SJCRH30 (cell line): ENCODE measurements at places on chromosomes 16 and 17.

GRCh38 chr16:64253525-64253924, 868.3 kb downstream of the CDH11 start:
- H3K4me3 ChIP-seq: no peak overlapping the region
- no peaks in the 10 kb centered on the region for H3K27me3 ChIP-seq
- peak; percentile 53 for DNase-seq
- no peaks in the 10 kb centered on the region for H3K36me3 ChIP-seq
- peak overlapping the region; percentile 58 for H3K27ac ChIP-seq

GRCh38 chr16:49533422-49533821, 159.8 kb downstream of the C16orf78 start:
- no peaks in the 10 kb centered on the region for H3K27me3 ChIP-seq
- H3K4me1 ChIP-seq: no peaks in the 10 kb centered on the region
- no peak overlapping the region for H3K27ac ChIP-seq
- no peak overlapping the region for H3K4me3 ChIP-seq
- DNase-seq: no peak

DNA sequence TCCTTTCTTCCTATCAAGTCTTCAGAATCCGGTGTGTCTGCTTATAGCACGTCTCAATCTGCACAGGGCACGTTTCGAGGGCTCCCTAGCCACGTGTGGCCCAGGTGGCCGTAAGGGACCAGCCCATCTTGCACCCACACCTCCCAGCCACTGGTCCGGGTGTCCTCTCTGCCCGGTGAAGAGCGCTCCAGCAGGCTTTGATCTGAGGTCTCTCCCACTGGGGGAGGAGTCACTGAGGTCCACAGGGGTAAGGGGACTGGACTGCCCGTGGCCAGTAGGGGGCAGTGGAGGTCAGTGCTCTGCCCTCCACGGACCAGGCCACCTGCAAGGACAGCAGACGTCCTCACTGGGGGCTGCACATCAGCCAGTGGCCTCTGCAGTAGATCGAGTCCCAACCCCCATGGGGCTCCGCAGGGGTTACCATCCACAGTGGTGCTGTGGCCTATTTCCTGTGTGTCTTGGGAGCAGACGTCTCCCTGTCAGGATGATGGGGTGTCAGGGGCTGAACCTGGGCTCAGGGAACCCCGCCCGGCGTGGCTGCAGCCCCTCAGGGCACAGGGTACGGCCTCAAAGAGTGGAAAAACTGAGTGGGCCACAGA, 204.1 kb upstream of the CIBAR2 start:
- H3K27me3 ChIP-seq: no peaks in the 10 kb centered on the region
- no peaks in the 10 kb centered on the region for H3K36me3 ChIP-seq
- peaks cover 35% of the 10 kb centered on the region for H3K4me1 ChIP-seq
- no peak overlapping the region for H3K4me3 ChIP-seq
- DNase-seq: peak; percentile 65
- H3K27ac ChIP-seq: no peak overlapping the region

- no peak for DNase-seq
- H3K36me3 ChIP-seq: peaks cover 48% of the 10 kb centered on the region
- H3K4me1 ChIP-seq: no peaks in the 10 kb centered on the region
These were observed 22.6 kb downstream of the COG1 start for GRCh38 chr17:73215447-73215846.

- H3K36me3 ChIP-seq: no peaks in the 10 kb centered on the region
- H3K4me1 ChIP-seq: no peaks in the 10 kb centered on the region
- H3K27ac ChIP-seq: no peak overlapping the region
- H3K27me3 ChIP-seq: no peaks in the 10 kb centered on the region
These were observed 165.4 kb downstream of the COPRS start for GRCh38 chr17:31693433-31694220.

- H3K4me1 ChIP-seq: no peaks in the 10 kb centered on the region
- DNase-seq: peak; percentile 71
- peaks cover 7% of the 10 kb centered on the region; the same call in 1 of the 2 replicates for H3K27me3 ChIP-seq
- H3K36me3 ChIP-seq: no peaks in the 10 kb centered on the region
These were observed 19.9 kb upstream of the GPATCH8 start for GRCh38 chr17:44522883-44523671.

GRCh38 chr16:46712911-46713310, 23.5 kb downstream of the ORC6 start:
- H3K4me3 ChIP-seq: no peak overlapping the region
- H3K4me1 ChIP-seq: no peaks in the 10 kb centered on the region
- H3K27me3 ChIP-seq: no peaks in the 10 kb centered on the region

DNA sequence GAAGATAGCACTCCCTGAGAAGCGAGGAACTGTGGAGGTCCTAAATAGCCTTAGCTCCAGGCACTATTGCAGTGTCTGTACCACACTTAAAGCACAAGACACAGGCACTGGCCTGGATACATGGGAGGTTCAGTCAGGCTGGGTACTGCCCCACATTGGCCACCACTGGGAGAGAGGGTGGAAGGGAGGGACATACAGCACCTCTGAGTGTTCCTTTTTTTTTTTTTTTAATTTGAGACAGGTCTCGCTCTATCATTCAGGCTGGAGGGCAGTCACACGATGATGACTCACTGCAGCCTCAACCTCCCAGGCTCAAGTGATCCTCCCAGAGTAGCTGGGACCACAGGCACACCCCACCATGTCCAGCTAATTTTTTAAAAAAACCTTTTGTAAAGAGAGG, 1.4 kb downstream of the GSG1L2 start:
- no peak for DNase-seq
- H3K4me1 ChIP-seq: no peaks in the 10 kb centered on the region
- no peak overlapping the region for H3K27ac ChIP-seq

- no peak overlapping the region for H3K4me3 ChIP-seq
- H3K36me3 ChIP-seq: peaks cover 18% of the 10 kb centered on the region
- DNase-seq: no peak
- peaks cover 15% of the 10 kb centered on the region for H3K4me1 ChIP-seq
- no peak overlapping the region for H3K27ac ChIP-seq
These were observed 34.2 kb downstream of the GJC1 start for GRCh38 chr17:44795928-44796327.

GRCh38 chr16:67387479-67388079, 5.7 kb downstream of the TPPP3 start:
- H3K27ac ChIP-seq: no peak overlapping the region
- H3K36me3 ChIP-seq: no peaks in the 10 kb centered on the region
- no peak for DNase-seq
- H3K27me3 ChIP-seq: no peaks in the 10 kb centered on the region
- peaks cover 5% of the 10 kb centered on the region; the same call in 1 of the 2 replicates for H3K4me1 ChIP-seq

GRCh38 chr17:36500745-36501225, 14.3 kb downstream of the ZNHIT3 start:
- no peak for DNase-seq
- H3K36me3 ChIP-seq: peaks cover 52% of the 10 kb centered on the region
- H3K4me1 ChIP-seq: no peaks in the 10 kb centered on the region
- no peak overlapping the region for H3K4me3 ChIP-seq
- H3K27ac ChIP-seq: no peak overlapping the region
- no peaks in the 10 kb centered on the region for H3K27me3 ChIP-seq
